ENCODE measurements at places on chromosomes 3 and 15.

GRCh38 chr3:45241206-45241605 is 15.1 kb upstream of the TMEM158 start:
- DNase-seq = no peak

DNA sequence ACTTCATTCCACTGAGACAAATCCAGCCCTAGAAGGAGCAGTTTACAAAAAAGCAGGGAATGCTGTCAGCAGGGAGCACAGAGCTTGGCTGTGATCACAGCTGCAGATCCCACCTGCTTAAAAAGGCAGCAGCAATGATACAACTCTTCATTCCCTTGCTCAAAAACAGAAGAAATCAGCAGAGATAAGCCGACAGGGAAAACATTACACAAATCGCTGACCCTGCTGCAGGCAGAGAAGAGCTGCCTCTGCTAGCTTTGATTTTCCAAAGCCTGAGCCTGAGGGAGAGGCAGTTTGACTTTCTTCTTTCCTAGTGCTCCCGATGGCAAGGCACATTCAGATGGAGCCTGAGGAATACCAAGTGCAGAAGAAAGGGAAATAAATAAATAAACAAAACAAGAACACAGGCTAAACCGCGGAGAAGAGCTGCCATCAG is 80.2 kb downstream of the SHQ1 start:
- no peak for DNase-seq

DNA sequence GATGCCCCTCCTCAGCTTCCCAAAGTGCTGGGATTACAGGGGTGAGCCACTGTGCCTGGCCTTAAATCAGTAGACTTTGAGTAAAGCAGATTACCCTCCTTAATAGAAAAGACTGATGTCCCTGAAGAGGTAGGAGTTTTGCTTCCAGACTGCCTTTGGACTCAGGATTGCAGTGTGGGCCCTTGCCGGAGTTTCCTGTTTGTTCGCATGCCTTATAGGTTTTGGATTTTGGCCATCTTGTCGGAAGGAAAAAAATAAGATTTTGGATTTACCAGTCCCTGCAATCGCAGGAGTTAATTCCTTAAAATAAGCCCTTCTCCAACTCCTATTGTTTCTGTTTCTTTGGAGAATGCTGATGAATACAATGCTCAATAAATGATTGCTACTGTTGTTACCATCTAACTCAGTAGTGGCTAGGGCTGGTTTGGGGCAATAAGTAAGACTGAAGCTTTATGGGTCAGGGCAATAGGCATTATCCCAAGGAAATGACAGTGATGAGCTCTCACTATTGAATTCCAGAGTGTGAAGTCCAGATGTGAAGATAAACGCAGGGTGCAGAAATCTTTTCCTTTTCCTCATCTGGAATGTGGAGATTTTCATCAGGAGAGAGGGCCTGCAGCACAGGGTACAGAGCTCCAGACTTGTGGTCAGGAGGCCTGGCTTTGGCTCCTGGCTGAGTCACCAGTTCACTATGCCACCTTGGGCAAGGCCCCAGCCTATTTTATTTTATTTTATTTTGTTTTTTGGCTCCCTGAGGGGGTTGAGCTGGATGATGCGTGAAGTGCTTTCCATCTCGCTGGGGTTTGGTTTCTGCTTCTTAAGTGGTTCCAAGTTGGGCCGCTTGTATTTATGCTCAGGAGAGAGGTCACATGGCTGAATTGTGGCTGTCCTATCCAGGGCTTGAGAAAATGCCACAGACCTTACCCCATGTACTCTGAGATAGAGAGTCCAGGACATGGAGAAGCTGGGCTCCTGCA is 25.3 kb downstream of the FOXL2 start:
- DNase-seq = no peak

- no peak for DNase-seq
These were observed 112.8 kb downstream of the LPP start for GRCh38 chr3:188266562-188267274.

DNA sequence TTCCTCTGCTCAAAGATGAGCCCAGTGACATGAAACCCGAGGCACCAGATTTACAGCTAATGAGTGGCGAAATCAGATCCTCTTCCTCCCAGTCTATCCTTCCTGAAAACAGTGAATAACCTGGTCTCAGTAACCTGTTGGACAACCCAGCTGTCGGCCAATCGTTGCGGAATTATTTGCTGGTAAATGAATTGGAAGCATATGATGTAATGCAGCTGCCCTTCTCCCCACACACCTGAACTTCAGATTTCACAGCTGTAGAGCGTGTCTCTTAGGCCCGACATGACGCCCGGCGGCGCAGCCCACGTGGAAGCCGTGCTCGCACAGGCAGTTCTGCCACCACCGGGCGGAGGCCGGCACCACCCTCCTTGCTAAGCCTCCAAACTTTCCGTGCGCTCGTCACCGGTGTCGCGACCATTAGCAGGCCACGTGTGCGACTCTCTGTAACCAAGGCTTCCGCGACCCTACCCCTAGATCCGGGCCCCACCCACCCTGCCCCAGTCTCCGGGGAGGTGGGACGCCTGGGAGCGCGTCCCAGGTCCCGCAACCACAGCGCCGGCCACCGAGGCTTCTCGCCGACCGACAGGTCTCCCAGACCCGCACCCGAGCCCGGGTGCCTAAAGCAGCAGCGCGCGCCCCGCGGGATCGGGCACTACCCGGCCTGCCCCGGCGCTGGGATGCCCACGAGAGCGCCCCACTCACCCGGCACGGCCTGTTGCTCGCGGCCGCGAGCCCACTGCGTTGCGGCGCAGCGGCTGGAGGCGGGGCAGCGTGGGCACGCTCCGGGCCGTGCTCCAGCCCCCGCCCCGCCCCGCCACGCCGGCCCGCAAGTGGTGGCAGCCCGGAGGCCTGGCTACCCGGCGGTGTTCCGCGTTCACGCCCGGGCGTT is at the start of gene RIOX2:
RIOX2 (minus strand) TSS at position 753 of the 889 bp plus-strand sequence. CDS start 4,838 bp downstream, outside the sequence.
- DNase-seq = peak; percentile 77

DNA sequence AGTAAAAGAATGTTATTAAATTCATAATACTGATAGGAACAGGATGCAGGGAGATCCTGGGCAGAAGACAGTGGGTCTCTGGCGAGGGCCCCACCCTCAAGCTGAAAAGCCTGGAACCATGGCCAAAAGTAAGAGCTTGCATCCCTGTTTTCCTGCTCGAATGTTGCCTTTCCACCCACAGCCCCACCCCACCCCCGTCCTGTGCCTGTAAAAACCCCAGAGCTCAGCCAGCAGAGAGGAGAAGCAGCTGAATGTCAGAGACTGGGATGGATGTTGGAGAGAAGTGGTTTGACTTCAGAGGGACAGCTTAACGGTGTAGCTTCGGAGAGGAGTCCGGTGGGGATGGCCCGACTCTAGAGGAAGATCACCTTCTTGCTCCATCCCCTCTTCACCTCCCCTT is 207.9 kb downstream of the ROBO2 start:
- no peak for DNase-seq

GRCh38 chr3:13657660-13658435 is 108.9 kb downstream of the FBLN2 start:
- peak; percentile 50 for DNase-seq

- DNase-seq = no peak
These were observed 3.0 kb downstream of the ROBO2 start for GRCh38 chr3:77042882-77043281.

GRCh38 chr3:97778152-97778551 is 13.6 kb downstream of the ARL6 start:
- no peak for DNase-seq

- DNase-seq = no peak
These were observed 43.8 kb downstream of the ZNF710 start for GRCh38 chr15:90044916-90045371.

GRCh38 chr3:73072634-73073033 is 11.2 kb downstream of the EBLN2 start:
- DNase-seq = no peak

DNA sequence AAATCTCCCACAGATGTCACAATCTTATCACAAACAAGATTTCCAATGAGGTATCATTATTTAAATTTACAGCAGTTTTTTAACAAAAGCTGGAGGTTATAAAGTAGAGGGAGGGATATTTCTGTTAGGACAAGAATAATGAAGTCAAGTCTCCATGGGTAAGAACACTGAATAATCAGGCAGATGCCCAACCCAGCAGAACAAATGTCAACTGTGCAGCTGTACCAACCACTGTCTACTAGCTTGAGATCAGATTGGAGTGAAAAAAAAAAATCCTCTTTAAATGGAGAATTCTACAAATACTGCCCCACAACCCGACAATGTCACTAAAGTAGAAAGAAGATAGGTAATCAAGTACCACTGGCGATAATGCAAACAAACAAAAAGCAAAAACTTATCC is 30.3 kb downstream of the DHX36 start:
- no peak for DNase-seq

DNA sequence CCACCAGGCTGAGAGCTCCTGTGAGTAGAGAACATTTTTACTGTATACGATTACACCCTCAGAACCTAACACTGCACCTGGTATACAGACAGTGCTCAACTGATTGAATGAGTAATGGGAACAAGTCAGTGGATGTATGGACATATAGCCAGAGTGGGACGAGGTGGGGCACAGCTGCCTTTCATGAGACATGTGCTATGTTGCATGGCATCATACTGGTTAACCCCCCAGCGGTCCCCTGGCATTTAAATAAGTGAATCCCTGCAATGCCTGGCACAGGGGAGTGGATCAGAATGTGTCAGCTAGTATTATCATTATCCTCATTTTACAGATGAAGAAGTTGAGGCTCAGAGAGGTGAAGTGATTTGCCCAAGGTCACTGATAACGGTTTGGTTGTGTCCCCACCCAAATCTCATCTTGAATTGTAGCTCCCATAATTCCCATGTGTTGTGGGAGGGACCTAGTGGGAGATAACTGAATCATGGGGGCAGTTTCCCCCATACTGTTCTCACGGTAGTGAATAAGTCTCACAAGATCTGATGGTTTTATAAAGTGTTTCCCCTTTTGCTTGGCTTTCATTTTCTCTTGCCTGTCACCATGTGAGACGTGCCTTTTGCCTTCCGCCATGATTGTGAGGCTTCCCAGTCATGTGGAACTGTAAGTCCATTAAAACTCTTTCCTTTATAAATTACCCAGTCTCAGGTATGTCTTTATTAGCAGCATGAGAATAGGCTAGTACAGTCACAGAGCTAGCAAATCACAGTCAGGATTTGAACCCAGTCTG is 56.0 kb upstream of the ATP2B2 start:
- no peak for DNase-seq

DNA sequence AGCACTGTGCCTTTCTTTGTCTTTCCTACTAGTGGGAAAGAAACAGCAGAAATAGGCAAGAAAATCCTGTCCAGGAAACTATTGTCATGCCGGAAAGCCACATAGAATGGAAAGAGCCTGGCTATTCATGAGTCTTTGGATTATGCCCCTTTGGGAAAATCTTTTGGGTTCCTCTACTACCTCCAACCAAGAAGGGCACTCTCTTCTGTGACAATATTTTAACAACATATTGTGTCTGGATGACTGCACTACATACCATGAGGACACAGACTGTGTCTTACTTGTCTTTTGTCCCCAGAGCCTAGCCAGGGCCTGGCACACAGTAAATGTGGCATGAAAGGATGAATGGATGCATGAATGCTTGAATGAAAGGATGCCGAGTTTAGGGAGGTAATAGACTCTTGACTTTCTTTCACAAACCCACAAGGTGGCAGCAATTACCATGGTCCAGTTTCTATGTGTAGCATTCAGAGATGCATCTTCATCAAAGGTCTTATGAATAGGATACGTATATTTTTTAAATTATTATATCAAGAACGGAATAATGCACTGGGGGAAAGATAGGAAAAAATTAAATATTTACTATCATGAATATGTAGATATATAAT is 30.3 kb downstream of the ARL14 start:
- DNase-seq = peak; percentile 8

- DNase-seq = no peak
These were observed 55.1 kb upstream of the PLXNA1 start for GRCh38 chr3:126927846-126928245.

Data from activated T-helper 1 cell treated with anti-CD3 and anti-CD28 coated beads, Interleukin-12 subunit alpha, Interleukin-12 subunit beta, Interleukin-2, Interleukin-4 antibody, amounts not matched to agents 30 ng/mL and 10 ng/mL and 1 ng/mL, durations not matched to agents 14 hours and 24 hours and 36 hours (primary cell).